T-helper 9 cell (primary cell): ENCODE measurements at places on chromosomes 6 and 20.

DNA sequence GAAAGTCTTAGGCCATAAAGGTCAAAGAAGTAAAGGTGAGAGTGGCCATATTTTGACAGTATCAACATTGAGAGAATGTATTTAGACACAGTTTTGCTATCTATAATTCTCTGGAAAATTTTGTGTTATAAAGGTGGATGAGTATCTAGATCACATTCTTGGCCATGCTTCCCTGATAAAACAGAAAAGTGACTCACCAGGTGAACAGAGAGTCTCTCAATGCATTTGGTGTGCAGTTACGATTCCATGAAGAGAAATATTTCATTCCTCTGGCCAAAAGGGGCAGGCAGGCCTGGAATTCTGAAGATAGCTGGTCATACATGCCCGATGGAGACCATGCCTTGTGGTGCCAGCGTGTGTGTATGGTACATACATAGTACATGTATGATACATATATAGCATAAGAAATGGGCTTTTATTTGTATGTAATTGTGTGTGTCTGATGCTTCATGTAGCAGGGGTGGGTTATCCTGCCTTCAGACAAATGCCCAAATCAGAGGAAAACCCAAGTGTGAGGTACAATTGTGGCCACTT, 164.0 kb downstream of the SOBP start:
- no peak for DNase-seq

GRCh38 chr6:71537717-71538116, 249.1 kb downstream of the OGFRL1 start:
- no peak for DNase-seq

DNA sequence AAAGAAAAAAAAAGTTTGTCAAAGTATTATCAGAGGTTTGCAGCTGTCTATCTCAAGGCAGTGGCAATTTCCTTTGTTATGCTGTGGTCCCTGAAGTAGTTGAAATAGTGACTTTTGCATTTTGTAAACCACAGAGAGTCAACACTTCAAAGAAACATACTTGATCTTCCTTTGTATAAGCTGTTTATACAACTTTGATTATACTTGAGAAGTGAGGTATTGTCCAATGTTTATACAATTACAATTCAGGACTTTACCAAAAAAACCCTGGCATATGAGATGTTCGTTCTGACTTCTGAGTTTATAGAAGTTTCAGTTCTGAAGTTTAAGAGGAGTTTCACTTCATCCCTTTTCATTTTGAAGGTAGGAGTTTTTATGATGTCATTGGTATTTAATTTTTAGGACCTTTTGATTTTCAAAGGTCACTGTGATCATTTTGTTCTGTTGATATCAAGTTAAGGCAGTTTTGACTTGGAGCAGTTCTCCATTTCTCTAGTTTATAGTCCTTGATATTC, 4.0 kb downstream of the STK4 start:
- no peak for DNase-seq

GRCh38 chr6:119467488-119468081, 118.0 kb upstream of the MAN1A1 start:
- no peak for DNase-seq

GRCh38 chr6:129567374-129567773, 142.6 kb downstream of the ARHGAP18 start:
- DNase-seq: no peak

DNA sequence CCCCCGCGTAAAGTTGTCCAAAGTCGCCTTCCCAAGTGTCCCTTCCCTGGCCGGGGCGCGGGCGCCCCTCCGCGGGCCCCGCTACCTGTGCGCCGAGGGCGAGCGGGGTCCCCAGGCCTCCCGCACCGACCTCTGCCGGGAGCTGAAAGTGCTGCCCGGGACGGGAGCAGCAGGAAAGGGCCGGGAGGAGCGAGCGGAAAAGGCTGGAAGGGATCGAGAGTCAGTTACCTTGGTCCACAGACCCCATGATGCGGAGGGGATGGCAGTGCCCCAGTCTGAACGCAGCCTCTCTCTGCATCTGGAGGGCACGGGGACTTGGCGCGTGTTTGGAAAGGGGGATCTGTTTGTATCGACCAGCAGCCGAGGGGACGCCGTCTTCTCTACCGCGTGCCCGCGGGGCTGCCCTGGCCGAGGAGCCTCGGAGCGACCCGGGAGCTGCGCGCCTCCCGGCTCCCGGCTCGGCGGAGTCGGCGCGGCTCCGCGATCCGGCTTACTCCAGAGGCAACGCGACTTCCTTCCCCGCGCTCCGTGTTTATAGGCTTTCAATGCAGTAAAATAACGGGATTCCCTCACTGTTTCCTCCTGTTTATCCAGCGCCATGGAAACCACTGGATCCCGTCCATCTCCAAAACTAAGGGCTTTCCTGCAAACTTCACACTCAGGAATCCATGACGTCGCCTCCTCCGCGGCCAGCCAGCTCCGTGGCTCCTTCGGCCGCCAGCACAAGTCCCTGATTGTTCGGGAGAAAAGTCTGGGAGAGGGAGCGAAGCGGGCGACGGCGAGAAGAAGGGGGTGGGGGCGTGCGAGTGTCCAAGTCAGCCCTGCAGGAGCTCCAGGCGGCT, 20.0 kb upstream of the NFATC2 start:
- DNase-seq: peak; percentile 9

DNA sequence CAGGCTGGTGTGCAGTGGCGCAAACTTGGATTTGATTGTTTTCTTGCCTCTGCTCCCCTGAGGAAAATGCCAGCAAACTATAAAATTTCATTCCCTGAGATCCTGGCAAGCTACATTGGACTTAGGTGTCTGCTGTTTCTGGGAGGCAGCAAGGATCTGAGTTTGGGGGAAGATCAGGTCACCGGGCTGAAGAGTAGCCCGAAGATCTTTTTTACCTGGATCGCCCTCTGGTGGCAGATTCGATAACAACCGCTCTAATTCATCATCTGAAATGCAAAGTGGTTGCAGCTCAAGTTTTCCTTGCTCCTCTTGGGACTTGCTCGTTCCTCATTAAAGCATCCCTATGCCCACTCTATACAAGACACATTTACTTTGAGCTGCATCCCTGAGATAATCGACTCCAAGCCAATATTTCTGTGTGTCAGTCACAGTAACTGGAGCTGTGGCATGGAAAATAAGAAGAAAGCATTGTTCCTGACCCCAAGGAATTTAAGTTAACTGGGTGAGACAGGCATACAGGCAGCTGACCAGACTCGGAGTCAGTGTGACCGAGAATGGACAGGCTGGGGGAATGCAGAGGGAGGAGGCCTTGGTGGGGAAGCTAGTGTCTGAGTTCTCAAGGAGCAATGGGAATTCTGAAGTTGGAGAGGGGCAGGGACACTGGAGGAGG, 131.8 kb upstream of the PROKR2 start:
- peak; percentile 16 for DNase-seq

GRCh38 chr20:46217583-46217982, 90.7 kb downstream of the CDH22 start:
- no peak for DNase-seq

DNA sequence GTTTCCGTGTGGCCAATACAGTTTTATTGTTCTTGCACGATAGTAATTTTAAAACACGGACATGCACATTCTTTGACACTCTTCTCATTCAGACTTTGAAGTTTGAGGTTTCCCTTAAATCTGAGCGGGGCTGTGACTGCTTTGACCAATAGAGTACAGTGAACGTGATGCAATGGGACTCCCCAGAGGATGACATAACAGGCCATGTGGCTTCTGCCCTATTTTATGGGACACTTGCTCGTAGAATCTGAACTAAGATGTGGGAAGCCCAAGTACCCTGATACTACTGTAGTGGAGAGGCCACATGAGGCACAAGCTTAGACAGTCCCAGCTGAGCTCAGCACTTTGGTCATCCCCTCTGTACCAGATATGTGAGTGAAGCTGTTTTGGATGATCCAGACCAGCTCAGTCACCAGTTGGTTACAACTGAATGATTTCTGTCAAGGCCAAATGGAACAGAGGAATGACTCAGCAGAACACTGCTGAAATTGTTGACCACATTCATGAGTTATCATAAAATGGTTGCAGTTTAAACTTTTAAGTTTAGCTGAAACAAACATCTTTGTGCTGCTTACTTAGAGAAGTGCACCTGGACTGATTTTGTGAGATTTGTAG, 279.4 kb downstream of the RFPL4B start:
- DNase-seq: no peak

DNA sequence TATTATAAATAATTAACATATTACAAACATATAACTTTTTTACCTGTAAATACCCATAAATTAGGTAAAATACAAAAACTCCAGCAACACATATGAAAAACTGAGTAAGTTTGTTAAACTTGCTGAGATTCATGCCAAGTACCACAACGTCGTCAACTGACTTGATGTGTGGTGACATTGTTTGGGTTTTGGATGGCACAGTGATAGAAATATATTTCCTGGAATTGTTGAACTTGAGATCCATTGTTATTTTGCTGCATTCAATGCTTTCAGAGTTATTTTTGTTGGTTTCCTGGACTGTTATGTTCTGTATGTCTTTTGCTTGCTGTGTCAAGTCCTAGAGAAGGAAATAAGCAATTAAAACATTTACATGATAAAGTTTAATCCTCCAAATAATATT, 5.5 kb downstream of the SLC35B3 start:
- DNase-seq: no peak

- no peak for DNase-seq
These were observed 50.5 kb downstream of the HNF4A start for GRCh38 chr20:44405785-44406571.

DNA sequence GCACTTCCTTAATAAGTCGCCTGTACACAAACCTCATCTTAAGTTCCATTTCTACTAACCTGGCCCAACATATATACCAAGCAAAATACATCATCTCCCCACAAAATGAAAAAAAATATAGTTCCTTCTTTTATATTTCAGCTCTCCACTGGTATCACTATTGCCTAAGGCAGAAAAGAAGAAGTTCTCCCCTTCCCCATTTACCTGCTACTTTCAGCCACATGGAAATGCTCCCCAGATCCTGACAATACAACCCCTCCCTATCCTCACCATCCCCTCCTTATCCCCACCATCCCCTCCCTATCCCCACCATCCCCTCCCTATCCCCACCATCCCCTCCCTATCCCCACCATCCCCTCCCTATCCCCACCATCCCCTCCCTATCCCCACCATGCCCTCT, 175.7 kb downstream of the LINC00237 start:
- DNase-seq: no peak

DNA sequence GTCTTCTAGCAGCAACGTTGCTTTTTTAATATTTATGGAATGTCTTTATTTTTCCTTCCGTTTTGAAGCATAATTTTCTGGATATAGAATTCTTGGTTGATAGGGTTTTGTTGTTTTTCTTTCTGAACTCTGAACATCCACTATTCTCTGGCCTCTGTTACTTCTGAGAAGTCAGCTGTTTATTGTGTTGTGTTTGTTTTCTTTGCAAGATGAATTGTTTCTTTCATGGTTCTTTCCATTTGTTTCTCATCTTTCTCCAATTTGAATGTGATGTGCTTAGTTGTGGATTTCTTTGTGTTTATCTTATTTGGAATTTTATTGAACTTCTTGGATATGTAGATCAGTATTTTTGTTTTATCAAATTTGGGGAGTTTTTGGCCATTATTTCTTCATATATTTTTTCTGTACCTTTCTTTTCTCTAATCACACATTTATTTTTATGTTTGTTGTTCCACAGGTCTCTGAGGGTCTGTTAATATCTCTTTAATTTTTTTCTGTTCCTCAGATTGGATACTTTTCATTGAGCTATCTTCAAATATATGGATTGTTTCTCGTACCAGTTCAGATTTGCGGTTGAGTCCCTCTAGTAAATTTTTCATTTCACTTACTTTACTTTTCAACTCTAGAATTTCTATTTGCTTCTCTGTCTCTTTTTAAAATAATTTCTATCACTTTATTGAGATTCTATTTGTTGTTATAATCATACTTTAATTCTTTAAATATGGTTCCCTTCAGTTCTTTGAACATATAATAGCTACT, 18.0 kb downstream of the HIVEP1 start:
- no peak for DNase-seq

DNA sequence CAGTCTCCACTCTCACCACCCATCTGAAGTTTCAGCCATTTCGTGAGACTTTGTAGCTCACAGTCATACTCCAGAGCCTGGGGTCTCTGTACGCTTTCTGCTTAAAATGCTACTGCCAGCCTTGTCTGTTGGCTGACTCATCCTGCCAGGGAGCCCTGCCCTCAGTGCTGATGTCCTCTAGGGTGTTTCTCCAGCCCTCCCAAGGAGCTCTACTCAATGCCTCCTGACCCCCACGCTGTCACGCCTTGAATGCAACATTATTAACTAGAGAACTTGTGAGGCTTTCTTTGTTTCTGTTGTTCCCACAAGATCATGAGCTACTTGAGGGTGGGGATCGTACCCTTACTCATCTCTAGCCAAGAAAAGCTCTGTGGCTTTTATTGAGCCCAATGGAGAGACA, 20.1 kb downstream of the KIF16B start:
- no peak for DNase-seq

DNA sequence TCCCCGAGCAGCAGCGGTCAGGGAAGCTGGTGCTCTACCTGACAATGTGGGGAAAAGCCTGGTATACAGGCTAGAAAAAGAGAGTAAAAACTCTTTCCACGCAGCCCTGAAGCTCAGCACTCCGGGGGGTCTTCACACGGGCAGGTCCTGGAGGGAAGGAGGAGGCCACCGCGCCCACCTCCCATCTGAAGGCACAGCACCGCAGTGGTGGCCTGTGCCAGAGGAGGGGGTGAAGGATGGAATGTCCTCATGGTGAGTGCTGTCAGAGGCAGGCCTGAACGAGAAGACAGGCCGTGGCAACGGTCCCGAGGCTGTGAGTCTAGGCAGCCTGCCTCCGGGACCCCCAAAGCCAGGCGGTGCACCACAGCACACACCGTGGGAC, 5.8 kb downstream of the SLC2A4RG start:
- DNase-seq: no peak
